NT2/D1 (cell line): ENCODE measurements at places on chromosomes 3 and 15.

DNA sequence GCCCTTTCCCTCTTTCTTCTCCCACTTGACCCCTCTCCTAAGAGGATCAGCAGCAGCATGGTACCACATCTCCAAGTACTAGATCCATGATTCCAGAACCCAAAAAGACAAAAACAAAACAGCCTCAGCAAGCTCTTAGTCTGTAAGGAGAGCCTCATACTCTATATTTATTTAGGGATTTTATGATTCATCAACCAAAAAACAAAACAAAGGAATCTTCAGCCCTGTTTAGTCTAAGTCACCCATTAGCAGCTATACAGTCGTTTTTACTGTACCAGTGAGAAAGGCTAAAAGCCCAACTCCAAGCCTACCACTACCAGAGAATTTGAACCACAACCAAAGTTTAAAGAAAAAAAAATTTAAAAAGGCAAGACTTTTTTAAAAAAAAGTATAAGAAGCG lies 1020.3 kb upstream of the CADM2 start:
- no peak for DNase-seq

DNA sequence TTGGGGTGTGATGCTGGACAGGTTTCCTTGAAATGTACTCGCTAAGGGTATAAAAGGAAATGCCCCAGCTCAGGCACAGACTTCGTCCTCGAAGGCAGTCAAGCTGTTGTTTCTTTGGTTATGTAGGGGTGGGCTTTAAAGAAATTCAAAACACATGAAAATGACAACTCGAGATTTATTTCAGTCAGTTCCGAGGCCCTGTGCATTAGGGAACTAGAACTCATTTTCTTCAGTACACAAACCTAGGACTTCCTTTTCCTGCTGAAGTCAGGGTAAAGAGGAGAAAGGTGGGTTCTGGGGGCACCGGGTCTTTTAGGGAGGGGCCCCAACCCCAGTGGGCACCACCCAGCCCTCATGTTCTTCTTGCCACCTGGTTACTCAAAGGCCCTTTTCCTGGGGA lies 7.7 kb downstream of the CCR9 start:
- no peak for DNase-seq

DNA sequence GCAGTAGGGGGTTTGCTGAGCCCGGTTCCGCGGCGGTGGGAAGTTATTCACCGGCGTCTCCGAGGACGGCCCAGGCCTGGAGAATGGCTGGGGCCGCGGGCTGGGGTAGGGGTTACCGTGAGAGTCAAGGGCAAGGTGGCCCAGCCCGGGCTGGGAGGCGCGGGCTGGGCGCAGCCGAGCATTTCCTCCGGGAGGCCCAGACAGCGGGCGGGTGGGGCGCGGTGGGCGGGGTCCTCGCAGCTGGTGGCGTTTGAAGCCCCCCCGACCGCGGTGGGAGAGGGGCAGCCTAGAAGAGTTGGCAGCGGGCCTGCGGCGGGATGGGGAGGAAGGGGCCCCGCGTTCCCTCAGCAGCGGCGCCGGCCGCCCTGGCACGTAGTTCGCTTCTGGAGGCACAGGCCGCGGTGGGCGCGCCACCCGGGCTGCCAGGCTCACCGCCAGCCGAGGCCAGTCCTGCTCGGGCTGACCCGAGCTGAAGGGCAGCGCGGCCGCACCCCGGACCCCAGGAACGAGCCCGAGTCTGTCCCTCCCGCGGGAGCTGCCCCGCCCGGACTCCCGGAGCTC lies 960 bp upstream of the KLF13 start:
- no peak for DNase-seq

GRCh38 chr3:129927072-129927471 lies 33.6 kb upstream of the TMCC1 start:
- no peak for DNase-seq

DNA sequence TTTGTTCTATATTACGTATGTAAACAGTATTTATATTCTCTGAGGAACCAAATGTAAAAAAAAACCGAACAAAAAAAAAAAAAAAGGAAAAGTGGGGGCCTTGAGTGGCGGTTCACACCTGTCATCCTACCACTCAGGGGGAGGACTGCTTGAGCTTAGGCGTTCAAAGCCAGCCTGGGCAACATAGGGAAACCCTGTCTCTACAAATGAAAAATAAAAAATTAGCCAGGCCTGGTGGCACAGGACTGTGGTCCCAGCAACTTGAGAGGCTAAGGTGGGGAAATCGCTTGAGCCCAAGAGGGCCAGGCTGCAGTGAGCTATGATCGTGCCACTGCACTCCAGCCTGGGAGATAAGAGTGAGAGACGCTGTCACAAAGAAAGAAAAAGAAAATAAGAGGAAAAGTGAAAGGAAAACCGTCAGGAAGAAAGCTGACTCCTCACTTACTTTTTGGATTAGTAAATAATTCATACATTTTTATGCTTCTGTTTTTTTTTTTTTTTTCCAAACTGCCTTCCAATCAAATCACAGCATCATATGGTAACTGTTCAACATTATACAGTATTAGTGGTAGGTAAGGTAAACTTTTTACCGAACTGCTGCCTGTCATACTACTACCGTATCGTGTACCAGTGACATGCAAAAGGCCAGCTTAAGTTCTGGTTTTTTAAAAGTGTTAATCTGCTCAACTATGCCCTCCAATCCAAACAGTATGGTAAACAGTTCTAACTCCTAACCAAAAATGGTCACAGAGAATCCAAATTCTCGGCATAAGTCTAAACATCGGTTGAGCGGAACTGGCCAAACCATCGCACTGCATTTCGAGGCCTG lies 1.2 kb downstream of the PHC3 start:
- DNase-seq = no peak

DNA sequence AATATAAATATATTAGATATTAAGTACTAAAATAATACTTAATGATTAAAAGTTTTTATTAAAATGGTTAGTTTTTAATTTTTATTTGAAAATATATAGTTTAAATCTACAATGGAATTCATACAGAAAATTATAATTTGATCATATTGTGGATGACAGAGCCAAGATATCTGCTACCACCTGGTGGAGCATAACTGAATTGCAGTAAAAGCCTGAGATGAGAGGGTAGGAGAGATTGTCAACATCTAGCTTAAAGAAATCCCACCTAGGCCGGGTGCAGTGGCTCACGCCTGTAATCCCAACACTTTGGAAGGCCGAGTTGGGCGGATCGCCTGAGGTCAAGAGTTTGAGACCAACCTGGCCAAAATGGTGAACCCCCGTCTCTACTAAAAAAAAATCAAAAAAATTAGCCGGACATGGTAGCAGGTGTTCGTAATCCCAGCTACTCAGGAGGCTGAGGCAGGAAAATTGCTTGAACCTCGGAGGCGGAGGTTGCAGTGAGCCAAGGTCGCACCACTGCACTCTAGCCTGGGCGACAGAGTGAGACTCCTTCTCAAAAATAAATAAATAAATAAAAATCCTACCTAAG lies 25.1 kb upstream of the CSTA start:
- peak; percentile 22 for DNase-seq

DNA sequence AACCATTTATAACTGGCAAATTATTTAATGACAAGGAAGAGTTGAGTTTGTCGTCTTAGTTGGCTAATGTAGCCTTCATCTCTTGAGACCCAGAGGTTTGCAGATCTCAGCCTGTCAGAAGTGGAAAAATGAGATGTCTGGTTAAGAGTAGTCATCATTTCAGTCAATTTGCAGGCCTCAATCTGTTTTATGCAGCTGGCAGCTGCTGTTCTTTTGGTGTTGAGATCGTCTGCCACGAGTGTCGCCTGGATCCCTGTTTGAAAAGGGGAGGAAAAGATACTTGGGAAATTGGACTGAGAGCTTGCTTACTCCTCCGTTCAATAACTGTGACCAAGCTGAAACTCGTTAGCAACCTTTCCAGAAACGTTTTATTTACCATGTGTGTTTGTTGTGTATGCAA lies 2.3 kb downstream of the PHLDB2 start:
- DNase-seq = no peak

DNA sequence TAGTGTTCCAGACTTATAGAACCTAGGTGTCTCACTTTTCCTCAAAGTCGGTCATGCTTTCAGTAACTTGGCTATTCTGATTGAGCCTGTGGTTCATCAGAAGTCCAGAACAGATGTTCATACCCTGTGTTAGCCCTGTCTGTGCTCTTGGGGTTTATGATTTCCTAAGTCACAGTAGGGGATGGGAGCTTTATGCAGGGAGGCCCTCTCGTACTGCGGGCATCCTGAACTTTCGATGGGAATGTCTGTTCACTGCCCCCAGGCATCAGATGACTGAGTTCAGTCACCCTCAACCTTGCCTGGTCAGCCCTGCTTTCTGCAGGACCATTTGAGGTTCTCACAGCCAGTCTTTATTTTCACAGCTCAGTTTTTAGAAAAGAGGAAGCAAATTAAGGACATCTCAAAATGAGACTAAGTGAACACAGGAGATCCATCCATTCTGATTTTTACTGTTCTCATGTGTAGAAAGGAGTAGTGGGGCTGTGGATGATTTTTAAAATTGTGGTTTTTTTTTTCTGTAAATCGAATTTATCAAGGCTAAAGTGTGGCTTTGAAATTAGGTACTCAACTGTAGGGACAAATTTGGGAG lies 71.3 kb downstream of the CMTM8 start:
- DNase-seq = no peak

- DNase-seq = no peak
Measured at GRCh38 chr15:94314639-94315038, 83.3 kb downstream of the MCTP2 start.

DNA sequence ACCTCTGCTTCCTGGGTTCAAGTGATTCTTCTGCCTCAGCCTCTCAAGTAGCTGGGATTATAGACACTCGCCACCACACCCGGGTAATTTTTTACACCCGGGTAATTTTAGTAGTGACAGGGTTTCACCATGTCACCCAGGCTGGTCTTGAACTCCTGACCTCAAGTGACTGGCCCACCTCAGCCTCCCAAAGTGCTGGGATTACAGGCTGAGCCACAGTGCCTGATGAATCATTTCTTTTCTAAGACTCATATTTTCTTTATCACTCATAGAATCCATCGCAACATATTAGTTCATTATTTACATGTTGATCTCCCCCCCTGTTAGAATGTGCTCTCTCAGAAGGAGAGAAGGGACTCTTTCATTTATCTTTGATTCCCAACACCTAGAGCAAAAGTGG lies 109.5 kb upstream of the PTPRG start:
- no peak for DNase-seq

GRCh38 chr15:59548501-59549226 lies 62.9 kb upstream of the GCNT3 start:
- no peak for DNase-seq

DNA sequence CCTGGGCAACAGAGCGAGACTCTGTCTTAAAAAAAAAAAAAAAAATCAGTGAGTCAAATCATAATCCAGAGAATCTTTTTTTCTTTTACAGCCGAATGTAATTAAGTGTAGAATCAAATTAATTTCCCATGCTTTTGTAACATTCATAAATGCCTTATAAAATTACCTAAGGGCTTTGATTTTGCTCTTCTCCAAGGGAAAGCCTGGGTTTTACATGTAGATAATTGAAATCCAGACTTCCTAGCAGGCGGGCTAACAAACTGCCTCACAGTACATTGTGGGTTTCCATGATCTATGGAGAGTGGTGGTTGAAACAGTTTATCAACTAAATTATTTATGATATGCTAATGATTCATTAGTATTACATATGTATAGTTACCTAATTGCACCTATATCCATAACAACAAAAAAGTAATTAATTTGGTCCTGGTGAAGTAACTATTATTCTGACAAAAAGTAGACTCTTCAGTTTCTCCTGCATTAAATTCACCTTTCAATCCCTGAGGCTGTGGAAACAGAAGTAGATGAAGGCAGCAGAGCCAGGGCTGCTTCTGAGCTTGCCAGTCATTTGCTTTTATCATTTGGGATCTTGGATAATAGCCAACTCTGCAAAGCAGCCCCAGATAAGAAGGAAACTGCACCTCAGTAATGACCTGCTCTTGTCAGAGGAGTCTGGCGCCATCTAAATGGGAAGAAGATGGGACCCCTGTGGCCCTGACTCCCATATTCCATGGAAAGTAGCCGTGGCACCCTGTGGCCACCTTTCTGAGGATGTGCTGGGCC lies 9.5 kb downstream of the CCR9 start:
- no peak for DNase-seq

DNA sequence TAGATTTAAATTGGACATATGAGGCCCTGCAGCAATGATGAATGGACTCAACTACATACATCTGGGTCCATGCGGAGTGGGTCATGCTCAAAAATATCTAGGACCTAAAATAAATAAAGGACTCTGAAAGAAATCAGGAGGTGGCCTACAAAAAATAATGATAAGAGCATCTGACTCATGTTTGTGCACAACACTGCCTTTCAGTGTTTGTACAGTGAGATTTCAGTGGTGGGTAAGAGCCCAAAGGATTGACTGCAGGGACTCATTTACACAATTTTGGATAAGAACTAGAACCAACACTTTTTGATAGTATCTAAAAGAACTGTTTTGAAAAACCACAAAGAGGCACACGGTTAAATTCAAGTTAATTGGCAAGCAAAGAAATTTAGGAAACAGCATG lies 285.5 kb downstream of the SLC9A9 start:
- DNase-seq = no peak

DNA sequence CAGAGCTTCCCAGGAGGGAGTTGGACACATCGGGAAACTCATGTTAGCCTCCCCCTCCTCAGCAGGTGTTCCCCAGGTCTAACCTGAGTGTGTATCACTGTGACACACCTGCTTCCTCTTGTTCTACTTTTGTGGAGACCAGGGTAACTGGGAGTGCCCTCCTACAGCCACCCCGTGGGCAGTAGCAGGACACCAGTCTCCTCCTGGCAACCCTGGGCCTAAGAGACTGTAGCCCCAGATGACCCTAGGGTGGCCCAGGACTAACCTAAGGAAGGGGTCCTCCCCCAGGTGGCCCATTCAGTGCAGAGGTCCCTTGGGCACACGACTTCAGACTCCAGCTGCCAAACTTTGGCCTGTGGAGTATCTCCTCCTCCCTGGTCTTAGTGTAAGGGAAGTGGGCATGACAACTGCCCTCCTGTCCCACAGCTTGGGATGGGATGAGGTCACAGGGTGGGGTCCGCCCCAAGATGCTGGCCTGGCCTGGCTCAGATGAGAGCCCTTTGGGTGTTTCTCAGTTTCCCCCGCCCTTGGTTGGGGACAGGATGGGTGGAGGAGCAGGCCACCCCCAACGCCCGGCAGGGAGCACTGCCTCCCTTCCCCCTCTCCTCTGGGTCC lies 4.8 kb downstream of the CSK start:
- DNase-seq = no peak

GRCh38 chr3:108100906-108101660 lies 10.3 kb upstream of the CD47 start:
- DNase-seq = no peak

DNA sequence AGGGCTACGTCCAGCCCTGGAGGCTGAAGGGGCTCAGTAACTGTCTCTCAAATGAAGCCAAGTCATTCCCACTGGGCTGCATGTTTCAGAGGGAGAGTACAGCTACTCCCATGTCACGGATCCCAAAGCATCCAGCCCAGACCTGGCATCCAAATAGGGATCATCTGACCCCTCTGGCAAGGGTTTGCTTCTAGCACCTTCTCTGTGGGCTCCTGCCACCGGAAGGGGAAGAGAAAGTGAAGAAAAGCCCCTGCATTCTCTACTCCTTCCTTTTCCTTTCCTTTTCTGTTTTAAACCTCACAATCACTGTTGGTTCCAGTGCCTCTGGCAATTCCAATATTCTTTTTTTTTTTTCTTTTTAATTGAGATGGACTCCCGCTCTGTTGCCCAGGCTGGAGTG lies 64.5 kb upstream of the CTSH start:
- DNase-seq = no peak
